Stimulated activated CD8-positive, alpha-beta memory T cell treated with anti-CD3 and anti-CD28 coated beads, Interleukin-15, amount 100 ng/mL, for 4 hours (primary cell): ENCODE measurements at places on chromosomes 1 and 21.
A peak's percentile ranks its signal among the peaks of the same experiment; 100 is the strongest.

DNA sequence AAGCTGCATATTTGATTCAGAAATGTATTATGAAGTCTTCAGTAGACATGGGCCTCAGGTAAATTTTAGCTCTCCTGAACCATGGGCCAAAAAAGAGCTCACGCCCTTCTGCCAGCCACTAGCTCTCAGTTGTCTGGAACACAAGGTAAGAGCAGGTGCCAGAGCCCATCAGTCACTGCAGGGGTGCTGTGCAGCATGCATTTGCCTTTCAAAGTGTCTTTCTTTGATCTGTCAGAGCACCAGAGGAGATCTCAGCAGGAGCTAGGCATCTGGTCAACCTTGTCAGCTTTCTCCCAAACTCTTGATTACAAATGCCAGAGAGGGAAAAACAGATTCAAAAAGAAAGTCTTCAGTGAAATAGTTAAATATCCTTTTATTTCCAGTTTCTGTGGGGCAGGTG, 332.3 kb downstream of the COL11A1 start:
- no peak for DNase-seq

GRCh38 chr1:86487131-86487810, 18.5 kb downstream of the CLCA1 start:
- DNase-seq: no peak

DNA sequence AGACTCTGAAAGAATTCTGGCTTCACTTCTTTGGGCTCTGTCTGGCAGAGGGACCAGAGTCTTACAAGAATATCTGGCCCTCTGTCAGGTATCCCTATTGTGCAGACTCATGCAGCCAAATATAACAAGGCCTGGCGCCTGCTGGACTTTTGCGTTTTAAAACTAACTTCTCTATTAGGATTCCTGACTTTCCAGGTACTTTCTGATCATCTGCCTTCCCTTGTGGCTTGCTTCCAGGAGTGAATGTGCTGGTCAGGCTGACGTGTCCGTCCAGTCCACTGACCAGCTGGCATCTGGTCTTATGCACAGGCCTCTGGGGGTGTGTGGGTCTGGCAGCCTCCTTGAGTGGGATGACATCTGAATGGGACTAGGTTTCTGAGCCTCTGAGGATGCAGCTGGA, 8.6 kb upstream of the RAB29 start:
- DNase-seq: no peak

GRCh38 chr1:94731891-94732290, 88.3 kb upstream of the SLC44A3 start:
- DNase-seq: no peak

DNA sequence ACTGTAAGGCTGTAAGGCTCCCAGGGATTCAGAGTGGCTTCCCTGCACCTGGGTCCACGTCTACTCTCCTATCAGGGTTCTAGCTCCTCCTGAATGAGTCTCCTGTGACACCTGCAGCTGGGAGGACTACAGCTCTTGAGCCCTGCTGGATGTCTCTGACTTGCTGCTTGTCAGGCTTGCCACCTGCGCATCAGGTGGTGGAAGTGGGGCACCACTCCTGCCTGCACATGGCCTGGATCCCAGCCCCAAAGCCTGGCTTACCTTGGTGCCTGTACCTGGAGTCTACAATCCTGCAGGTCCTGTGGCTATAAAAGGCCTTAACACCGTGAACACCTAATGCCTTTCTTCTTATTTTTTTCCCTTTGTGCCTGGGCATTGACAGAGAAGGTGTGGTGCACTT, 82.2 kb downstream of the FAM78B start:
- no peak for DNase-seq

- DNase-seq: no peak
Observed at GRCh38 chr1:248811514-248812490, 13.9 kb downstream of the SH3BP5L start.

GRCh38 chr1:94884507-94884906, 42.4 kb downstream of the CNN3 start:
- DNase-seq: no peak

- DNase-seq: peak; percentile 55
Observed at GRCh38 chr1:24186993-24187790, at the start of gene IFNLR1. Gene IFNLR1, minus strand, starts transcription at chr1:24187289. Its CDS starts 41 bp downstream, at chr1:24187248.

DNA sequence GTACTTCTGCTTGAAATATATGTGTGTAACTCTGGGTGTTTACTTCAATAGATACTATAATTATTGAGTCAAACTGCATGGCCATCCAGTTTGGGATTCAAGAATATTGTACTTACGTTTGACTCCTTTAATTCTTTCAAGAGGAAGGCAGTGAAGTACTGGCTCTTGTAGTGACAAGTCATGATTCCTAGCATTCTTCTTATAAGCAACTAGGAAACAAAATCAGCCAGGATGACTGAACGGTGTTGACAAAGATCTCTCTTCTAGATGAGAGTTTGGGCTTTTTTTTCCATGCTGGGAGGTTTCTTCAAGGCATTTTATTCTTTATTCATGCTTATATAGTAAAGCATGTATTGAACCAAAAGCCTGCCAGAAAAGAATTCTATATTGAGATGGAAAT, 58.3 kb downstream of the CLEC20A start:
- DNase-seq: no peak

- no peak for DNase-seq
Observed at GRCh38 chr1:43975249-43975961, 645 bp downstream of the ATP6V0B start.

DNA sequence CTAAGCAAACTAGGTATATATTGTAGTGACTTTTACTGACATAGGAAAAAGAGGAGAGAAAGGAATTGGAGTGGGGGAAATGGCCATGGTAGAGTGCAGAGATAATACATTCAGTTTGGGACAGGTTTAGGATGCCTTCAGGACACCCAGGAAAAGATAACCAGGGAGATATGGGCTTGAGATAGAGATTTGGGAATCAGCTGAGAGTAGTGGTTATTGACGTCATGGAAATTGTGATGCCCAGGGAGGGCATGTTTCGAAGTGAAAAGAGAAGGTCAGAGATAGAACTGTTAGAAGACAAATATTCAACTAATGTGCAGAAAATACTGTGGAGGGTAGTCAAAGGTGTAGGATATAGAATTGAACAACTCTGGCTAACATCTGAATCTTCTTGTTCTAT, 40.6 kb downstream of the CAMSAP2 start:
- no peak for DNase-seq

GRCh38 chr1:3356827-3357460, 97.5 kb upstream of the ARHGEF16 start:
- no peak for DNase-seq

GRCh38 chr1:99994496-99994895, 24.7 kb downstream of the SLC35A3 start:
- DNase-seq: no peak

- no peak for DNase-seq
Observed at GRCh38 chr1:53111073-53111556, 31.3 kb downstream of the SLC1A7 start.

GRCh38 chr1:21396516-21396915, 43.4 kb upstream of the NBPF3 start:
- DNase-seq: no peak

DNA sequence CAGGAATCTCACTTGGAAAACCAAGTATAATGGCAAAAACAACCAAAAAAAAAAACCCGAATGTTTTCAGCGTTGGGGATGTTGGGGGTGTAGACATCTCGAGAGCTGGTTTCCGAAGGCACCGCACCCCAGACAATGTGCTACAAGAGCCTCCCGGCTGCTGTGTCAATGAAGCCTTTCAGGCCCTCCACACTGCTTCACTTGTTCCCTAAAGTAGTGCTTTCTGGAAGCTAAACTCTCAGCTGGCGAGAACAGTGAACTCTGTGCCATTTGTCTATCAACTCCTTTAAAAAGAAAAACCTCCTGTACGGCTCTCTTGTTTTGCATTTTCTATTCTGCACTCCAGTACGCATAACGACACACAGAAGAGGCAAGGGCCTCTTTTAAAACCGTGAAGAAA, 32.5 kb downstream of the PLEKHO1 start:
- DNase-seq: no peak

DNA sequence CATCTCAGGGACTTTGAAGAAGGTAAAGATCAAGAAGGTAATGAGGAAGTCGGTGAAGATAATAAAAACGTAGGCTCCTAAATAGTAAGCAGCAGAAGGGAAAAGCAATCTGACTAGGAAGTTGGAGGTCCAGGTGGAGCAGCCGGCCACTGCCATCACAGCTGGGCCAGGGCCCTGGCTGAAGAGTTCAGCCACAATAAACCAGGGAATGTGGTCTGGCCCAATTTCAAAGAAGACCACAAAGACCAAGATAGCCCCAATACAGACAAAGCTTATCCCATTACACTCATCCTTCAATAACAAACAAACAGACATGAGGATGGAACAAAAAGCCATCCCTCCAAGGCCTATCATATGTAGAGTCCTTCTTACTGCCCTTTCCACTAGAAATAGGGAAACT, 18.4 kb upstream of the JAK1 start:
- no peak for DNase-seq

- no peak for DNase-seq
Observed at GRCh38 chr1:6384962-6385361, 8.6 kb downstream of the ACOT7 start.

- DNase-seq: no peak
Observed at GRCh38 chr1:4309676-4310320, 344.6 kb upstream of the AJAP1 start.

DNA sequence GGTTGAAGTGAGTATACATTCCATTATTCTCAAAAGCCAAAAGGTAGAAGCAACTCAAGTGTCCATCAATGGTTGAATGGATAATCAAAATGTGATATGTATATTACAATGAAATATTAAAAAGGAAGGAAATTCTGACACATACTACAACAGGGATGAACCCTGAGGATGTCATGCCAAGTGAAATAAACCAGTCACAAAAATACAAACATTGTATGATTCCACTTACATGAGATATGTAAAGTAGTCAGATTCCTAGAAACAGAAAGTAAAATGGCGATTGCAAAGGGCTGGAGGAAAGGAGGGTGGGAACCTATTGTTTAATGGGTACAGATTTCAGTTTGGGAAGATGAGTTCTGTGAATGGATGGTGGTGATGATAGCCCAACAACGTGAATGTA, 5.8 kb downstream of the SLC44A3 start:
- DNase-seq: no peak

- peak; percentile 64 for DNase-seq
Observed at GRCh38 chr1:43367904-43368645, at the start of gene ELOVL1. Gene ELOVL1, minus strand, starts transcription at chr1:43368011. Its CDS starts 2,402 bp downstream, at chr1:43365609.

DNA sequence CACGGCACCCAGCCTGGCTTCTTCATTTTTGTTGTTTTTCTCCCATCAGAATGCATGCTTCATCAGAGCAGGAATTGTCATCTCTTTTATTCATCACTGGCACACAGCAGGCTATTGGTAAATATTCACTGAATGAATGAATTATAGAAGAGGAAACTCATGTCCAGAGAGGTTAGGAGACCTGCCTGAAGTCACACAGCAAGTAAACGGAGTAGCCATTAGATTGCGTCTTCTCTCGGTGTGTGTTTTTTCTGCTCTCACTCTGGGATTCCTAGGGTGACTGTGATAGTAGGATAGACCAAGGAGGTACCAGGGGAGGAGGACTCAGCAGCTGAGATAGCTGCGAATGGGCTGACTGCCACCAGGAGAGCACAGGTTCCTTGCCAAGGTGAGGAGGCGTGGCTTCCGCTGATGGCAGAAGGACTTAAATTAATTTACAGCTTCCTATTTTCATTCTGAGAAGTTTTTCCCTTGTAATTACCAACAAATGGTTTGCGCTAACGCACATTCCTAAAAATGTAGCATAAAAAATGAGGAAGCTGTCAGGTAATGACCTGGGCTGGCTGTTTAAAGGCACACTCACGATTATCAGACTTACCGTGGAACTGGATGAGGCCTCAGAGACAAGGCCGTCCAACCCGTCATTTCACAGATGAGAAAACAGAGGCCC, 4.5 kb upstream of the NCMAP start:
- DNase-seq: no peak

DNA sequence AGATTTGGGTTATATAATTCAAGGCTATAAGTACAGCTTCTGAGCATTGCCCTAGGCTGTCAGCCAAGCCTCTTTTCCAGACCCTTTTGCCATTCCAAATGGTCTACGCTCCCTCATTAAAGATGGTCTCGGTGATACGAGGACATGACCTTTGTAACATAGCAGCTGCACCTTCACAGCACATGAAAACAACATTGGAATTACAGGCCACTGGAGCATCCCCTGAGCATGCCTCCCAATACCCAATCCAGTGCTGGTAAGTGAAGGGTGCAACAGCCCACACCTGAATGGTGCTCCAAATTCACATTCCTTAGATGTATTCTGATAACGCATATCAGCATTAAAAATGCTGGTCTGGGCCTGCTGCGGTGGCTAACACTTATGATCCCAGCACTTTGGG, 20.1 kb upstream of the PTPRF start:
- DNase-seq: no peak

GRCh38 chr1:82337635-82338034, 536.9 kb downstream of the ADGRL2 start:
- no peak for DNase-seq

DNA sequence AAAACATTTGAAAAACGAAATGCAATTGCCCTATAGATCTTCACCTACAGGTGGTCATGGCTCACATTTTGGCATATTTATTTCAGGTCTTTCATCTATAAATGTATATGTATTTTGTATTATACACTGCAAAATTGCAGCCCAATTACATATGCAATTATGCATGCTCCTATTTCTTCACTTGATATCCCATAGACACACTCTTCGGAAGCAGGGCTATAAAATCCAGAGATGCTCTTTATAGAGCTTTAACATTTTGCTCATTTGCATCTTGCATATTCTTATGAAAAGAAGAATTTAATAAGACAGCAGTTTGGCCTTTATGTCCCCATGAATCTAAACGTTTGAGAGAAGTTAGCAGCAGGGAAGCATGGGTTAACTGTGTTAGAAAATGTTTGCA, 44.7 kb upstream of the PALMD start:
- no peak for DNase-seq

- DNase-seq: no peak
Observed at GRCh38 chr1:11738783-11739182, 2.8 kb downstream of the AGTRAP start.

DNA sequence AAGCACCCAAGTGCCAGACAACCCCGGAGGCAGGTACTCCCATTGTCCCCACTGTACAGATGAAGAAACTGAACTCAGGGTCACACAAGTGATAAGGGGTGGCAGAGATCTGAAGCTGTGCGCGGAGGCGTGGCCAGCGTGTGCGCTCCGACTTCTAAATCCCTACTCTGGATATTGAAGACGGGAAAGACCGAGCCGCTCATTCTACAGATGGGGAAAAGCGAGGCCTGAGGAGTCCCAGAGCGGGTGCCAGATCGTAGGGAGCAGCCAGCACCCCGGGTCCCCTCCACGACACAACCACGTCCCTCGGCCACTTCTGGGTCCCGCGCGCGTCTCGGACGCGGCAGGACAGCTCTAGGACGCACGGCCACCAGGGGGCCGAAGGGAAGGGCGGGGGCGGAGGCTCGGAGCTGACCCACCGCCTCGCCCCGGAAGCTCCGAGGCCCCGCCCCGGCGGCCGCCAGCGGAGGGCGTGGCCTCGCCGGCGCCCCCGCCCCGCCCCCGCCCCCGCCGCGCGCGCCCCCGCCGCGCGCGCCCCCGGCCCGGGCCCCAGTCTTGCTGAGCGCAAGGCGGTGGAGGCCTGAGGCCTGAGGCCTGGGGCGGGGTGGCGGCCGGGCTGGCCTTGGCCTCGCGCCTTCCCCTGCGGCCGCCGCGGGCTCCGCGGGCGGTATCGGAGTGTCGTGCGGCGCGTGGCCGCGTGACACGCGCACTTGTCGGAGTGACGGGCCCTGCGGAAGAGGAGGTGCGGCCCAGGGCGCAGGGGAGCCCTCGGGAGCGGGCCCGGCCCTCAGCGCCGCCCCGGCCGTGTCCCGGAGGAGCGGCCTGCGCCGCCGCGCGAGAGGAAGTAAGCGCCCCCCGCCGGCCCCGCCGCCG, at the start of gene H6PD:
Gene H6PD (plus strand): TSS at position 552 of the 873 bp plus-strand sequence. CDS start 10,161 bp downstream, outside the sequence.
- DNase-seq: peak; percentile 56

- no peak for DNase-seq
Observed at GRCh38 chr1:11648732-11649158, 5.5 kb downstream of the FBXO2 start.

- no peak for DNase-seq
Observed at GRCh38 chr1:97423403-97423802, 497.4 kb downstream of the DPYD start.
